ENCODE measurements at places on chromosomes 13 and 19.

- no peak for DNase-seq
These were observed 471.0 kb downstream of the OLFM4 start for GRCh38 chr13:53499576-53500133.

- DNase-seq, result no peak
These were observed 5.4 kb upstream of the ICAM3 start for GRCh38 chr19:10344780-10345179.

- no peak for DNase-seq
These were observed 200.9 kb upstream of the TMTC4 start for GRCh38 chr13:100875392-100876043.

DNA sequence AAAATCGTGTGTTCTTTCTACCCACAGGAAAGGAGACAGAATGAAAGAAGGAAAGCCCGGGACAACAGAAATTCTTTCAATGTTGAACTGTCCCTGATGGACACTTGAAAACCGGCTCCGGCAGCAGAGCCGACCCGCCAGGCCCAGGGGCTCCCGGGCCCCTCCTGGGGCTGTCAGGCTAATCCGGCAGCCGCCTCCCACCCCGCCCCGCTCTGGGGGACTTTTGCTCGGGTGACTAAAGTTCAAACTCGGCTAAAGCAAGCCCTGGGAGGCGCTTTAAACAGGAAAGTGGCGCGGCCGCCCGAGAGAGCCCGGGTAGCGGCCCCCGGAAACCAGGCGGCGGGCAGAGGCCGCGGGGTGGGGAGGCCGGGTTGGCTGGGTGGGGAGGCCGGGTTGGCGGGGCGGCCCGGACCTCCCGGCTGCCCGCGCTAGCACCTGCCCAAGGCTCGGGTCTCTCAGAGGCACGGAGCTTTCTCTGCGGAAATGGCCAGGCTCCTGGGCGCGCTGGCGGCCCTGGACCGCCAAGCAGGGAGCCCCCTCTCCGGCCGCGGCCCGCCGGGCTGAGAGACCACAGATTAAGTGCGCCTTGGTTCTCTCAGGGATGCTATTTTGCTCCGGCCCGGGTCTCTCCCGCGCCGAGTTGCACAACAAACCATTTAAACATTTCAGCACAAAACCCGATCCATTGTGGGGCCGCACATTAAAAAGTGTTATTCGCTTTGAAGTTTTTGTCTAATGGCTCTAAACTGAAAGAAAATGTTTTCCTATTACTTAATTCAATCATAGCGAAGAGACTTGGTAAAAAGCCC is 2.6 kb upstream of the GSX1 start:
- no peak for DNase-seq

DNA sequence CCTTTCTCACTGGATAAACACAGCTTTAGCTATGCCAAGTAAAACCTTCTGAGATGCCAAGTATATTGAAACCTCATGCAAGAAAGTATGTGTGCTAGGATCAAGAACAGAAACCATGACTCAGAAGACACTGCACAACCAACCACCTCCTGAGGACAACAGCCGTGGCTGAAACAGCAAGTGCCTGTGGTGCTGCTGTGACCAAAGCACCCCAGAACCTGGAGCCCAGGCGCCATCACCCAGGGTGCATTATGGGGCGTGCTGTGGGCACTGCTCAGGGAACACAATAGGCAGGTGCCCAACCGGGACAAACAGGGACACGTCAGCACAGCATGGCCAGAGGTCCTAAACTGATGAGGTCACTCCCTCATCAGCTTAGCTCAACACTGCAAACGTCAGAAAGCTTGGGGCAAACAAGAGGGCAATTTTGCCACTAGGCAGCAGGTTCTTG is 101.3 kb upstream of the SLC15A1 start:
- peak; percentile 5 for DNase-seq
